Muscle of back (tissue), 13 donors: ENCODE measurements at places on chromosomes 3 and 15.

- DNase-seq: no peak
Measured at GRCh38 chr3:122912772-122913538, 114.6 kb downstream of the SEMA5B start.

GRCh38 chr3:69855436-69856162 is 116.3 kb downstream of the MITF start:
- peak; percentile 42 for DNase-seq

DNA sequence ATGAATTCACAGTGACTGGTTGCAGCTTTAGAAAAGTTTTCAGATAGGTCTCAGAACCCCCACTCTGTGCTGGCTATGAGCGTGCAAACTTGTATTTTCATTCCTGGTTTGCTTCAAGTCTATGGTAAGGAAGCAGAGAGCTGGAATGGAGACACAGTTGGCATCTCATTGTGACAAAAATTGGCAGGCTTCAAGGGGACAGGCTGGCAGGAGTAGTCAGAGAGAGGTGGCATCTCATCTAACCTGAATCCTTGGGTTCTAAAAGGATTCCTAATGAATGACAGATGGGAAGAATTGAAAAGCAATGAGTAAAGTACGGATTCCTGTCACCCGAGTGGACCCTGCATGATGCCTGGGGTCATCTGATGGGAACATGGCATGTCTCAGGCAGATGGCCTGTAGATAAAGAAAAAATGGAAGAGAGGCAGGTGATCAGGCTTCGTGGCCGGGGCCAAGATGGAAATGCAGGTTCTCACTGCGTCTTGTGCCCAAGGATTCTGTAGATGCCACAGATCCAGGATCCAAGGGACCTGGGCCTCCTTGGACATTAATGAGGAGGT is 89.4 kb upstream of the ABHD17C start:
- DNase-seq: no peak

- DNase-seq: no peak
Measured at GRCh38 chr15:35139822-35140221, 54.7 kb upstream of the NANOGP8 start.

GRCh38 chr15:100285641-100286295 is 56.0 kb downstream of the ADAMTS17 start:
- DNase-seq: no peak

GRCh38 chr3:15009167-15009566 is 55.9 kb downstream of the MRPS25 start:
- no peak for DNase-seq

DNA sequence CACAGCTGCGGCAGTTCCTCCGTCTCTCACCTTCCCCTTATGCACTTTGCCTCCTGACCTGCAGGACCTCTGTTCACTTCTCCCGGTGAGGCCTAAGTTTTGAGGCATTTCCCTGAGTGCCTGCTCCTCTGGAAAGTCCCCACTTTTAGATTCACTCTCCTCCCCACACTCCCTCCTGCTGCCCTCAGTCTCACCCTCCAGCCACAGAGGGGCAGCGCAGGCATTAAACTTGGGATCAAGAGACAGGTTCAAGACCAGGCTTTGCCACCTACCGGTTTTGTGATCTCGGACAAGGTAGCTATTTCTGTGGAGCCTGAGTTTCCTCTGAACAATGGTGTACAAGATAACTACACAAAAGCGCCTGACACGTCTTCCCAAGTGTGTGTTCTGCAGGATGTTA is 19.4 kb downstream of the SLC6A11 start:
- no peak for DNase-seq

- peak; percentile 44 for DNase-seq
Measured at GRCh38 chr3:24242012-24242698, 252.5 kb downstream of the THRB start.

DNA sequence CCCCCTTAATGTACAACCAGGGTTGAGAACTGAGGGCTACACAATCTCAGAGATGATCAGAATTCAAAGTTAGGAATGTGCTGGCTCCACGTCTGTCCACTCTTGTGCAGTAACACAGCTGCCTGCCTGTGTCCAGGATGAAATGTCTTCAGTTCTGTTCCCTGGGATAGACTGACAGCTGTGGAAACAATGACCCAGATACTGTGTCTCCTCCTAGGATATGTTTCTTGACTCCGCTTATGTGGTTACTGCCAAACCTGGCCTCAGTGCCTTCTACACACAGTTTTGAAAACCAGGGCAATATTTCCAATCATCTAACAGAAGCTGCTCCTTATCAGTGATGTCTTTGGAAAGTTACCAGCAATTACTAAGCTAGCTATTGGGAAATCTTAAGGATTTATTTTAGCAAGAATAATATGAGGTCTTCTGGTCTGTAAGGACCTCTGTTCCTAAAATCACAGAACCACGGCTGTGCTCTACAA is 67.6 kb downstream of the NOX5 start:
- DNase-seq: peak; percentile 77

DNA sequence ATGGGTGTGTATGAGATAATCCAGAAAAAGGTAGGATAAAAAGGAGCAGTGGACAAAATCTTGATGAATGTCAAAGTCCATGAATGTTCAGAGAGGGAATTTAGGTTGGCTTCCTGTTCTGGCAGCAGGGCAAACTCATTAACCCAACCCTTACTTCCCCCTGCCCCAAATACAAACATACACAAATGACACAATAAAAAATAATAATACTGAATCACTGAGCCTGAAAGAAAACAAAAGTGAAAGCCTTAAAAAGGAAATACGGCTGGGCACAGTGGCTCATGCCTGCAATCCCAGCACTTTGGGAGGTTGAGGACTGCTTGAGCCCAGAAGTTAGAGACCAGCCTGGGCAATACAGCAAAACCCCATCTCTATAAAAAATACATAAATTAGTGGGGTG is 62.9 kb downstream of the GPR176 start:
- DNase-seq: no peak

DNA sequence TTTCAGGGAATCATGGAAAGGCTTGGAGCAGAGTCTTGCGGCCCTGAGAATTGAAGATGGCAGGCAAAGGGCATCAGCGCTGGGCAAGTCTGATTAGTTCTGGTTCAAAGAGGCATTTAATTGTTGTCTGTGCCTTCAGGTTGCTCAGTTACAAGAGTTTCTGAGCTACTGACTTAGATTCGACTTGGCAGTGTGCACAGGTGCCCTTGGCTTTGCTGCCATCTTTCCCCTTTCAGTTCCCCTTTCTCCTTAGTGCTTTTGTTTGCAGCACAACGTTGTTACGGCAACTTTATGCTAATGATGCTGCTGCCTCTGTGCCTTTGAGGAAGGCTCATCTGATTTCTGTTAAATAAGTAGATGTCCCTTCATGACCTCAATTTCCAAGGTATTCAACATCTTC is 12.5 kb downstream of the P2RY14 start:
- no peak for DNase-seq

DNA sequence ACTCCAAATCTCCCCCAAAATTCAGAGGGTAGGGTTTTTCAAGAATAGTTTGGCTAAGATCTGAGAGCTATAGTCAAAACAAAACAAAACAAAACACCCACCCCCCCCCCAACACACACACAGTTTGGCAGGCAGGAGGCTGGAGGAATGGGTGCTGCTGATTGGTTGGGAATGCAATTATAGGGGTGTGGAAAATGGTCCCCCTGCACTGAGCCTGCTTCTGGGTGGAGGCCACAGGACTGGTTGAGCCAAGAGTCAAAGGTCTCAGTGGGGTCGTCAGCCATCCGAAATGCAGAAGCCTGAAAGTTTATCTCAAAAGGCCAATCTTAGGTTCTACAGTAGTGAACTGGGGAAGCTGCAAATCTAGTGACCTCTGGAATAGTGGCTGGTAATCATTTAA is 2.5 kb upstream of the HACD2 start:
- DNase-seq: no peak

DNA sequence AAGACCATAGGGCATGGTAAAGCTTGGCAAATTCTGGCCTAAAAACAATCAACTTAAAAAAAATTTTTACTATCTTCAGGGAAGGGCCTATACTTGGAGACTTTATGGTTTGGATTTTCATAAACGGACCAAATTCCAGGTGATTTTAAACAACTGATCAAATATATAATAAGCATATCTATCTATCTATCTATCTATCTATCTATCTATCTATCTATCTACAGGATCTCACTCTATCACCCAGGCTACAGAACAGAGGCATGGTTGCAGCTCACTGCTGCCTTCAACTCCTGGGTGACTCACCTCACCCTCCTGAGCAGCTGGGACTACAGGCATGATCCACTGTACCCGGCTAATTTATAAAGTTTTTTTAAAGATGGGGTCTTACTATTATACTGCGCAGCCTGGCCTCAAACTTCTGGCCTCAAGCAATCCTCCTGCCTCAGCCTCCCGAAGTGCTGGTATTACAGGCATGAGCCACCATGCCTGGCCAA is 6.7 kb downstream of the SPPL2A start:
- no peak for DNase-seq

DNA sequence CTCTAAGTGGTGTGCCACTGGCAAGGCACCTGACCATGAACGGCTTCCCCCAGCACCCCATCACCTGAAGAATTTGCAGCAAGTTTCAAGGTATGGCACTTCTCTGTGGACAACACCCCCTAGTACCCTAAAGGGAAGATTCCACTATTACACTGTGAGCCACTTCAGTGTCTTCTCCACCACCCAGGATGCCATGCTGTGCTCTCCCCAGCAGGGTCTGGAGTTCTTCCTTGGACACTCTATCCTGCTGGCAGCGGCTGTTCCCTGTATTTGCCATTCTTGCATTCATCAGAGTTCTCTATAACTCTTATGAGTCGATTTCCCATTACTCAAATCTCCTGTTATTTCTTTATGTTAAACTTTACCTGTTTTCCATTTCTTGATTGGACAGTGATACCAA is 33.9 kb upstream of the RNU6-1 start:
- DNase-seq: no peak

- DNase-seq: no peak
Measured at GRCh38 chr3:128296469-128297251, 143.4 kb downstream of the EEFSEC start.

DNA sequence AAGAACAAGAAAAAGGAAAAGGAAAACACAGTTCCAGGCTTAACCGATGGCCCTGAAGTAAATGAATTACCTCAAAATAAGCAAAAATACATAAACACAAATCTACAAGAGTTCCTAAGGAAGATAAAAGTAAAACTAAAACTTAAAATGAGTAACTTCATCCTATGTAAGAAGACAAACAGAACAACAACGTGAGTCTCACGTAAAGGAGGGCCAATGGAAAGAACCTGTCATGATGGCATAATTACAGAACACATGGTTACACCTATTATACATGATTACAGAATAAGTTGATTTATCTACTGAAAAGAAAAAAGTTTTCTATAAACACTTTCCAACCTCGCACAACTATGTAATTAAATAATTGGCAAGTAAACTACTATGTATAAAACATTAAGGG is 42.1 kb downstream of the ADAM10 start:
- no peak for DNase-seq

GRCh38 chr3:182139627-182140357 is 428.1 kb downstream of the SOX2 start:
- DNase-seq: no peak

- DNase-seq: peak; percentile 68
Measured at GRCh38 chr3:189270248-189270832, 98.6 kb downstream of the TPRG1 start.

- no peak for DNase-seq
Measured at GRCh38 chr15:95262866-95263564, 1031.7 kb downstream of the MCTP2 start.

GRCh38 chr3:159978353-159978752 is 10.3 kb upstream of the IL12A start:
- DNase-seq: no peak

GRCh38 chr3:171753025-171753472 is 57.2 kb downstream of the PLD1 start:
- DNase-seq: no peak

DNA sequence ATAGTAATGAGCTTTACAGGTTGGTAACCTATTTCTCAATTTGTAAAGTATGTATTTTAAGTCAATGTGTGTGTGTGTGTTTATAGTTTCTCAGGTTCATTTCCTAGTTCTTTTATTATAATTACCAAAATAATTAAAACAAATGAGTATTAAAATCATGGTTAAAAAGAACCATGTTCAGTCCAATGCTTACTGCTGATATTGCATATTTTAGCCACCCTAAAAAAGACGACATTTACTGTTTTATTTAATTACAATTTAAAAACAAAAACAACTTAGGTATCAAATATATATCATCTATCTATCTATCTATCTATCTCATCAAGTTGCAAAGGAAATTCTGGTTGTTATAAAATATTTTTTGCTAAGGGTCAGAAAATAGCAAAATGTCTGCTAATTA is 203.3 kb downstream of the GBE1 start:
- no peak for DNase-seq

DNA sequence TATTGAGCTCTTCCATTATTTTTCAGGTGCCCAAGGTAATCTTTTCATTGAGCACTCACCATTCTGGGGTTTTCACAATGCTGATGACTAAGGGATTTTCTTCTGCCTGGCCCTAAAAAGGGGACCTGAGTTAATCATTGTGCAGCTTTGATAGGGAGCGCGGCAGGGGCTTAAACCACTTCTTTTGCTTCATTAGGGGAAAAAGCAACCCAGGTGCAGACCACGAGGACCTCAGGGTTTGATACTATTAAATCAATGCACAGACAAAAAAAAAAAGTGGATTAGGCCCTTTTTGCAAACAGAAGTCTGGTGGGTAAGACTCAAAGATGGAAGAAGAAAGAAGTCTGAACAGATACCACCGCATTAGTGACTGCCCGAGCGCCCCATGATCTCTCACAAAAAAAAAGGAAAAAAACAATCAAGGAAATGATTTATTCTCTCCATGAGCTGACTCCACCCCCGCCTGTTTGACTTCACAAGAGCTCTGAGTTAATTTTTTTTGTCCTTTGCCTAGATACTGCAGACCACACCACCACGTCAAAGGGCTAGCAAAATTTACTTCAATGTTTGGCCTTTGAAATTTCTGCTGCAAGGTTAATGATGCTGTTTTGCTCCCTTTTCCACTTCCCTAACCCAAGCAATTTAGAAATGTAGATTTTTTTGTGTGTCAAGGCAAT is 78.0 kb upstream of the FEZF2 start:
- no peak for DNase-seq

- DNase-seq: peak; percentile 62
Measured at GRCh38 chr3:183298701-183299153, 45.7 kb downstream of the B3GNT5 start.

DNA sequence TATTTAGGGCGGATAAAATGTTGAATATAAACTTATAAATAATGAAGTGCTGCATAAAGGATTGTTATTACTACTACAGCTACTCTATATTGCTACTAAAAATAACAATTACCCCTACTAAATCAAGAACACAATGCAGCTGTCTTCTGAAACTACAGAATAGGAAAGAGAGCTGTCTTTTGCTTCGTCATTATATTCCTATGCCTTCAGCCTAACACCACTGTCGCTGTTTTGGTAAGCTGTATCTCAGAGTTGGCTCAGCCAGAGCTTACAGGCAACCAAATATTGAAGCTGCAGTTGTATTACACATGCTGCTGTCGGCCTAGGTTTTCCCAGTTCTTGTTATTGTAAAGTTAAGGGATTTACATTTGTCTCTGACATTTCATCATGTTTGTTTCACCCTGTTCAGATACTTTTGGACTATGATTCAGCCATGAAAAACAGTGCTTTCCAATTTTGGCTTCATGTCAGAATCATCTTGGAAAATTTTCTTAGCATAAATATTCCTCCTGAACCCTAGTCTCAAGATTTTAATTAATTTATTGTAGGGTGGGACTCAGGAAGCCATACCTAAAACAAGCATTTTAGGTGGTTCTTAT is 31.3 kb upstream of the LPP start:
- no peak for DNase-seq

GRCh38 chr3:162586591-162586990 is 1090.0 kb downstream of the OTOL1 start:
- DNase-seq: no peak

GRCh38 chr15:96354731-96355567 is 24.4 kb downstream of the NR2F2 start:
- peak; percentile 79 for DNase-seq
